ENCODE measurements at places on chromosomes 7 and 10.

DNA sequence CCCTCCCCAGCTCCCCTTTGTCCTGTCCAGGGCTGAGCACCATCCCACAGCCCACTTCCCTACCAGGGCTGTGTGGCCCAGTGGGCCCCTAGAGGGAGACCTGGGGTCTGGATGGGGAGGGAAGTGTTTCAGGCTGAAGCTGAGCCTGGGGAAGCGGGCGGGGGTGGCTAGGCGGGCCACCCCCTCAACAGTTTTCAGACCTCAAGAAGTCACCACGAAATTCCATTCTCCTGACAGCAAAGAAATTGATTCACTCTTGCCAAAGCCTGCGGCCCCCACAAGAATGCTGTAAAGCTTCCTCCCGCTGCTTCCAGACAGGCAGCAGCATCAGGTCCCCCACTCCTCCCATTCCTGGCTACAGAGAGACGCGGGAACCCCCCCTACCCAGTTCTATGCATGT is 2.5 kb upstream of the LFNG start:
- DNase-seq = no peak

- DNase-seq = peak; percentile 42
These were observed 16.7 kb upstream of the SUN1 start for GRCh38 chr7:815284-816216.

DNA sequence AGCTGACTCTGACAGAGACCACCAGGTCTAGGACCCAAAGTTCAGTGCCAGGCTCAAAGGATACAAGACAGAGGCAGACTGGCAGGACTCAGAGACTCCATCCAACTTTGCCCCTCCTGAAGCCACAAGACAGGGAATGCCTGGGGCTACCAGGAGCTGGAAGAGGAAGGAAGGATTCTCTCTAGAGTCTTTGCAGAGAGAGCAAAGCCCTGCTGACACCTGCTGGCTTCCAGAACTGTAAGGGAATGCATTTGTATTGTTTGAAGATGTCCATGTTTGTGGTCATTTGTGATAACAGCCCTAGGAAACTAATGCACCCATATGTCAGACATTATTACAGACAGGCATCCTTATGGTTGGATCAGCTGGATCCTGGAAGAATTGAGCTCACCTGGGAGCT is 132.3 kb upstream of the C7orf33 start:
- no peak for DNase-seq

GRCh38 chr7:115682507-115682906 is 348.1 kb downstream of the TFEC start:
- no peak for DNase-seq

DNA sequence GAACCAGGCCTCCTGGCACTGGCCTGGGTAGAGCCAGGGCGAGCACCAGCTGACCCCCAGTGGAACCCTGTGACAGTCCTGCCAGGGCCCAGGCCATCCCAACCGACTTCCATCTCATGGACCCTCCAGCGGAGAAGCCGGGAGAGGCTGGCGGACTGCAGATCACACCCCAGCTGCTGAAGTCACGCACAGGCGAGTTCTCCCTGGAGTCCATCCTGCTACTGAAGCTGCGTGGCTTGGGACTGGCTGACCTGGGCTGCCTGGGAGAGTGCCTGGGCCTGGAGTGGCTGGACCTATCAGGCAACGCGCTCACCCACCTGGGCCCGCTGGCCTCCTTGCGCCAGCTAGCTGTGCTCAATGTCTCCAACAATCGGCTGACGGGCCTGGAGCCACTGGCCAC is 4.7 kb downstream of the RARRES2 start:
- no peak for DNase-seq

GRCh38 chr7:147429961-147430360 is 1160.6 kb upstream of the C7orf33 start:
- no peak for DNase-seq

- DNase-seq = no peak
These were observed 193.1 kb downstream of the SUGCT start for GRCh38 chr7:40327873-40328272.

GRCh38 chr7:94067047-94067446 is 62.9 kb upstream of the BET1 start:
- no peak for DNase-seq

DNA sequence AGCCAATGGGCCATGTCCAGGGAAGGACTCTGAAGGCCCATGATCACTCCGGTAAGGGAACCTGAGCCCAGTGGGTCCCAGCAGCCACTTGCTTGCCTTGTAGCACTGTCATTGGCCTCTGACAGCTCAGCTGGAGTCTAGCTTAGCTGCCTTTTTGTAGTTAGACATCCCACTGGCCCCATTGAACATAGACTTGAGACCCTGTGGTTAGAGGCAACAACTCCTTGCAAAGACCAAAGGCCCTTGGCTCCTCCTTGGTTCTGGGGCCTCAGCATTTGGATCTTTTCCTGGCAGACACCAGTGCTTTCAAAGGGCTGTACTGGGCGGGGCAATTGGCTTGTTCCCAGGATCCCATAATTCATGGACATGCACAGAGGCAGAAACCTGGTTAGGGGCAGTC is 321.2 kb downstream of the CXCL12 start:
- no peak for DNase-seq

All from stimulated activated CD4-positive, alpha-beta T cell treated with anti-CD3 and anti-CD28 coated beads, Interleukin-2, amount 100 ng/mL, for 24 hours (primary cell).